ENCODE measurements at places on chromosomes 12 and 14.
A peak's percentile ranks its signal among the peaks of the same experiment; 100 is the strongest.

GRCh38 chr12:98243190-98243589, 272.2 kb upstream of the TMPO start:
- DNase-seq: no peak

- DNase-seq: no peak
These were observed 56.4 kb downstream of the IFT81 start for GRCh38 chr12:110180591-110181005.

- no peak for DNase-seq
These were observed 127.3 kb upstream of the CCND2 start for GRCh38 chr12:4145990-4146859.

DNA sequence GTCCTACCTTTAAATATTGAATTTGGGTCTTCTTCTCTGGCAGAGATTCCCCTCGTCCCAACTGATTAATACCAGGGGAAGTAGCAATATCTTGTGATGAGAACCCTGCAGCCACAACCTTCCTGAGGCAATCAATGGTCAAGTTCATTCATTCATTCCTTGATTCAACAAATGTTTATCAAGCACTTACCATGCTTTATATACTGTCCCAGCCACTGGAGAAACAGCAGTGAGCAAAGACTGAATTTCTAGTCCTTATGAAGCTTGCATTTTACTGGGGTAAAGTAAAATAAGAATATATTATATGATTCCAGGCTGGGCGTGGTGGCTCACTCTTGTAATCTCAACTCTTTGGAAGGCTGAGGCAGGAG, 300 bp upstream of the GIT2 start:
- DNase-seq: no peak

- no peak for DNase-seq
These were observed 263.0 kb downstream of the NEDD1 start for GRCh38 chr12:97169889-97170567.

DNA sequence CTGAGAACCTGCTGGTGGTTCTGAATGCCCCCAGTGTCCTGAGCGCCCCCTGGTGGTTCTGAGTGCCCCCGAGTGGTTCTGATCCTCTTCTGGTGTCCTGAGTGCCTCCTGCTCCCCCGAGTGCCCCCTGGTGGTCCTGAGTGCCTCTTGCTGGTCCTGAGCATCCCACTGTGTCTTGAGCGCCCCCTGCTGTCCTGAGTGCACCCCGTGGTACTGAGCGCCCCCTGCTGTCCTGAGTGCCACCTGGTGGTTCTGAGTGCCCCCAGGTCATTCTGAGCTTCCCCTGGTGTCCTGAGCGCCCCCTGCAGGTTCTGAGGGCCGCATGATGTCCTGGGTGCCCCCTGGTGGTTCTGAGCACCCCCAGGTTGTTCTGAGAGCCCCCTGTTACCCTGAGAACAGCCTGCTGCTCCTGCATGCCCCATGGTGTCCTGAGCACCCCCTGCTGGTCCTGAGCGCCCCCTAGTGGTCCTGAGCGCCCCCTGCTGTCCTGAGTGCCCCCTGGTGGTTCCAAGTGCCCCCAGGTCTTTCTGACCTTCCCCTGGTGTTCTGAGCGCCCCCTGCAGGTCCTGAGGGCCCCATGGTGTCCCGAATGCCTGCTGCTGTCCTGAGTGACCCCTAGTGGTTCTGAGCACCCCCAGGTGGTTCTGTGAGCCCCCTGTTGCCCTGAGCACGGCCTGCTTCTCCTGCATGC, 1165.4 kb downstream of the TMEM121 start:
- DNase-seq: no peak

DNA sequence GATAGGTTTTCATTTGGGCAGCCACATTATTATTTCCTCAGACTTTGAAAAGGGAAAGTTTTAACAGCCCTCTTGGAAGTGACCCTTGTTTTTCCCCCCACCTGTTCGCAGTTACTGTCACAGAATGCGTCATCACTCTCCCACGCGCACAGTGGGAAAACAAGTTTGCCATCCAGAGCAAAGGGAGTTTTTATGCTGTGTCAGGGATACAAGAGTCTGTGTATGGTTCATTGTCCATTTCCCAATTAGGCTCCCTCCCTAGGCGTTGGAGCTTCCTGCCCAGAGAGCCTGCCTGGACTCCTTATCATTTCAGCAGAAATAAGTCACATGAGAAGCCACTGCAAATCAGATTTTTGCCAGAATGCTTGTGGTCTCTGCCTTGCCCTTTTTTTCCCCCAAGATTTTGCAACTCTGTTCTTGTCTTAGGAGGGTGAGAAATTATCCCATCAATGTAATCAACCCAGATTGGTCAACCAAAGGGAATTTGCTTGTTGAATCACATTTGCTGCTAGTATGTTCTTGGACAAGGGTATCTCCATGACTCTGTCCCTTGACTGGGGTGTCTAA, 104.1 kb downstream of the IGF1 start:
- peak; percentile 23 for DNase-seq

DNA sequence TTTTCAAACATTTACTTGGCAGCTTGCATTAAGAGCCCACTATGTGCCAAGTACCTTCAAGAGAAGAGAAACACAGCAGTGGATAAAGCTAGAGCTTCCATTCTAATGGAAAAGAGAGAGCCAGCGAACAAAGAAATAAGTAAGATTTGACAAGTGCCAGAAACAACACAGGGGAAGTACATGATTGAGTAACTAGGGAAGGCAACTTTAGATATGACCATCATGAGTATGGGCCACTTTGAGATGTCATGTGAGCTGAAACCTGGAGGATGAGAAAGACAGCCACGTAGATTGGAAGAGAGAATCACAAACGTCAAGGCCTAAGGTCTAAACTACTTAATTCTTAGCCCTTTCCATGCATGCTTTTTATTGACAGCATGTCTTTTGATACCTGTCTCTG, 121.4 kb downstream of the ITPR2 start:
- no peak for DNase-seq

- DNase-seq: no peak
These were observed 43.1 kb upstream of the MMP17 start for GRCh38 chr12:131784909-131785762.

GRCh38 chr12:113151655-113152054, 2.1 kb downstream of the CFAP73 start:
- no peak for DNase-seq

DNA sequence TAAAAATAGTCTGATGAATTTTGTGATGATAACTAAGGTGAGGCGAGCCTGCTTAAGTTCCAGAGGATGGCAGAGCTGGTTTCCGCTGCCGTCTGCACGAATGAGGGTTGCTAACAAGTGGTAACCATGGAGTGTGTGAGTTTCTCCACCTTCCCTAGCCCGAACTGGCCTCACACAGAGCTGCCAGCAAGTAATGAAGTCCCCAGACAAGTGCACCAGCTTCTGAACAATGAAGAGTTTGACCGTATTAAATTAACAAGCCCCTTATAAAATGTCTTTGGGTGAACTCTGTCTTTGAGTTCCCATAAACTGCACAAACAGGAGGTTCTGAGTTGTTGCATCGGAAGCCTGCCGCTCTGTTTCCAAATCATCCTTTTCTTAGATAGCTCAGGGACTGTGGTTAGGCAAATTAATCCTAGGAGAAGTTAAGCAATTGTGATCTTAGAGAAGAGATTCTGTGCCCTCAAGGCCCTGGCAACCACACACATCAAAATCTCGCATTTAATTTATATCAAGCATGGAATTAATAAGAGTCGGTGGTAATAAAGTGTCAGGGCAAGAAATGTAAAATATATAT, 274.1 kb upstream of the DAAM1 start:
- peak; percentile 22 for DNase-seq

DNA sequence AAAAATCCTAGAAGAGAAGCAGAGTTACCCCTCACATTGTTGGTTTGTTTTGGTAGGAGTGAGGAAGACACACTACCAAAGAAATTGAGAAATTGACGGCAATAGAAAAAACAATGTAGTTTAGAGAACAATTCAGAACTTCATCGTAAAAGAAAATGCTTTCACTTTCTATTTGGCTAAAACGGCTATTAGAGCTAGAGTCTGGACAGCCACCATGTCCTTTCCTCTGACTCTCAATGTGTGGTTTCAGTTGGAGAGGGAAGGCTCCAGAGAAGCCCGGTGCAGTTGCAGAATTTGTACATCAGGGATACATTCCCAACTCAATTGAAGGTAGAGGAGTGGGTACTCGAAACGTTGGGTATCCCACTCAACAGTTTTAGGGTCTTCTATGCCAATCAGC, 535.3 kb downstream of the GALC start:
- DNase-seq: no peak

DNA sequence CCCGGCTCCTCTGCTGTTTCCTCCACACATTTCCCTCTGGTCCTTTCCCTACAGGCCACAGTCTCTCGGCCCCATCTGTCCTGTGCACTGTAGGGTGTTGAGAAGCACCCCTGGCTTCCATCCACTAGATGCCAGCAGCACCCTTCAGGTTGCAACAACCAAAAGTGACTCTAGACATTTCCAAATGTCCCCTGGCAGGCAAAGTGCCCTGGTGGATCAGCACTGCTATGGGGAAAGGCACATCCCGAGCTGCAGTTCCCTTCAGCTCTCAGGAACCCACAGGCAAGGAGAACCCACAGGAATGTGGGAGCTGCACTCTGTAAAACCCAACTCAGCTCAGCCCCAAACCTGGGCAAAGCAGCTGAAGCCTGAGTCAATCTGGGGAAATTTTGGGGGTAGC, 77.0 kb downstream of the RBM19 start:
- DNase-seq: no peak

DNA sequence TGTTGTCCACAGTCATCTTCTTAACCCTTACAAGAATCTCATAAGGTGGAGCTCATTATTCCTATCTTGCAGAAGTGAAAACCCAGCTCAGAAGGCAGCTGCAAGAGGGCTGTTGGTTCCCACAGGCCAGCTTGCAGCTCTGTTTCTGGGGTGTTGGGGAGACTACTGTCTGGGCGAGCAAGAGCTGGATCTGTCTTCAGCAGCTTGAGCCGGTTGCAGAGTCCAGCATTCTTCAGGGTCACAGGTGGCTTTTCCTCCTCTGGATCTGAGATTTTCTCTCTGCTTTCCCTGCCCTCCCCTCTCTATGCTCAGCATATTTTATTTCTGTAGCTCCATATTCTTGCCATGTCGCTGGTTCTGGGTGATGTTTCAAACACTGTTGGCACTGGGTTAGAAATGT, 87.4 kb downstream of the PAPOLA start:
- no peak for DNase-seq

- no peak for DNase-seq
These were observed 1.9 kb downstream of the CCDC177 start for GRCh38 chr14:69572841-69573135.

DNA sequence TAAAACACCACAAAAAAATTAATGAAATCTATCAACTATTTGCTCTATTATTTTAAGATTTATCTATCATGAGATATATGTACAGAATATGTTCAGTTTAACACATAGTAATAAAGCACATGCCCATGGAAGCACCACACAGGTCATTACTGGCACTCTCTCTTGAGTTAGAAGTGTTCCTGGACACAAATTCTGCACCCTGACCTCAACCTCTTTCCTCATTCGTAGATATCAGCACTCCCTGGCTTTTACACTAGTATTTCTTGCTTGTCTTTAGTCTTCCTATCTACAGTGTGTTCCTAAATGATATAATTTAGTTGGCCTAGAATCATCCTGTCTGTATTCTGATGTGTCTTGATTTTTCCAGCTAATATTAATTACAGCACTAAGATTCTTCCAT, 321.0 kb upstream of the SOX5 start:
- no peak for DNase-seq

GRCh38 chr14:41993687-41994086, 387.0 kb downstream of the LRFN5 start:
- no peak for DNase-seq

GRCh38 chr14:69858801-69859200, 20.4 kb upstream of the SMOC1 start:
- no peak for DNase-seq

- no peak for DNase-seq
These were observed 34.7 kb downstream of the C12orf75 start for GRCh38 chr12:105365231-105365630.

DNA sequence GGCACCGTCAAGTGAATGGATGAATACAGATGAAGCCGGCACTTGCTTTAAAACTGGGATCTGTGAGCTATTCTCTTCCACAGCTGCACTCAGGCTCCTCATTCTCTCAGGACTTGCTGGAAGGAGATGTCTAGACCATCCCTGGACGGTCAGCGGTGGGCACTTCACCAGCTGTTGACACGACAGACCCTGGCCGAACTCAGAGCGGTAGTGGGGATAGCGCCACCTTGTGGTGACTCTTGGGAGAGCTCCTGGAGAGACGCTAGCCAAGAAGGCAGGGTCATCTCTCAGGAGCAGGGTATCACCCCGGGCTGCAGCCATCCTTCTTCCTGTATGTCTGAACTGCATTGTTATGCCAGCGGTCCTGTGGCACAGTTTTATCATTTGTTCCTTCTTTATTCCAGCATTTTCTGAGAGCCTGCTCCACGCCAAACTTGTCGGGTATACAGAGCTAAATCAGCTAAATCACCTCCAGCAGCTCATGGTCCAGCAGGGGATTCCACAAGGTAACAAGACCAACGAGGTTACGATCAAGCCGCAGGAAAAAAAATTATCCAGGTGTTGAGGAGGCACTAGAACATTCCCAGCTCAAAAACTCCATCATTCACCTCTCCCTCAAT, 10.0 kb downstream of the WNT1 start:
- peak; percentile 56 for DNase-seq

GRCh38 chr12:114294303-114294685, 111.7 kb downstream of the TBX5 start:
- DNase-seq: no peak

DNA sequence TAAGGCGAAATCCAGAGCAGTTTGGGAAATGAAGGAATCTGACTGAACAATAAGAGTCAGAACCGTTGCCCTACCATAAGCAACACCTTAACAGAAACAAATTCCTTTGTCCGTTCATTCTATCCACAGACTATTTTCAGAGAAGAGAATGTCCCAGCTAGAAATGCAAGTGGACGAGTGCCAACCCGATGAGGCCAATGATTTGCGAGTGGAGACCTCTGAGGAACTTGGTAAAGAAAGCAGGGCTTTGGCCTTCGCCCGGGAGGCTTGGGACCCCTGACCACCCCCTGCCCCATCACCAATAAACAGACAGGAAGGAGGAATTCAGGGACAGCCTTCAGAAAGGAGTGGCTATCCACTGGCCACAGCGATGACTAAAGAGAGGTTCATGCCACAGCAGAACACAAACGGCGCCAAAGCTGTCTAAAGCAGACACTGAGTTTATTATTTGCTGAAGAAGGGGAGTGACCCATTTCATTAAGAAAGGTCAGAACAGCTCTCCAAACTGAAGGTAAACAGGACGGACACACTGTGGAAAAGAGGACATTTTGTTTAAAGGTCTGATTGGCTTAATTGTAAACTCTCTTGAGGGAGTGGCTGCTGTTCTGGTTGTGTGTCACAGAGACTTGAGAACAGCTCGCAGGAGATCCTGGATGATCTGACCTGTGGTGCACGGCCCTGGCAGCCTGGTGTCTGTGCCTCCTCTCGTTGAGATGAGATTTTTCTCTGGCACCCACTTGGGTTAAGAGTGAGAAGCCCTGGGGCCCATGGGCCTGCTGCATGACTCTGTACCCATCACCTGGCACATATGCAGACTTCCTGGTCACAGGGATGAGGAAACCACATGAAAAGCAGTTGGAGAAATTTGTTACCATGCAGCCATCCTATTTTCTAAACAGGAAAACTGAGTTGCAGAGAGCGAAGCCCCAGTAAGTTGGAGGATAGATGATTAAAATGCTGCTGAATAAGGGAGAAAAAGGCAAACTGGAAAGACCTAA, 142.0 kb upstream of the PZP start:
- no peak for DNase-seq

All from Ammon's horn (tissue), 1 donor.